ENCODE measurements at places on chromosomes 12 and 14. TPM values are rescaled to one million over a fixed set of nuclear protein-coding genes. Genes with fewer than 3 reads are reported as not detected.

The TRHDE gene
- 2.3 TPM for total RNA-seq

GRCh38 chr14:85533023-85533860 is 3.3 kb downstream of the FLRT2 start:
- peak; percentile 97 for DNase-seq

DNA sequence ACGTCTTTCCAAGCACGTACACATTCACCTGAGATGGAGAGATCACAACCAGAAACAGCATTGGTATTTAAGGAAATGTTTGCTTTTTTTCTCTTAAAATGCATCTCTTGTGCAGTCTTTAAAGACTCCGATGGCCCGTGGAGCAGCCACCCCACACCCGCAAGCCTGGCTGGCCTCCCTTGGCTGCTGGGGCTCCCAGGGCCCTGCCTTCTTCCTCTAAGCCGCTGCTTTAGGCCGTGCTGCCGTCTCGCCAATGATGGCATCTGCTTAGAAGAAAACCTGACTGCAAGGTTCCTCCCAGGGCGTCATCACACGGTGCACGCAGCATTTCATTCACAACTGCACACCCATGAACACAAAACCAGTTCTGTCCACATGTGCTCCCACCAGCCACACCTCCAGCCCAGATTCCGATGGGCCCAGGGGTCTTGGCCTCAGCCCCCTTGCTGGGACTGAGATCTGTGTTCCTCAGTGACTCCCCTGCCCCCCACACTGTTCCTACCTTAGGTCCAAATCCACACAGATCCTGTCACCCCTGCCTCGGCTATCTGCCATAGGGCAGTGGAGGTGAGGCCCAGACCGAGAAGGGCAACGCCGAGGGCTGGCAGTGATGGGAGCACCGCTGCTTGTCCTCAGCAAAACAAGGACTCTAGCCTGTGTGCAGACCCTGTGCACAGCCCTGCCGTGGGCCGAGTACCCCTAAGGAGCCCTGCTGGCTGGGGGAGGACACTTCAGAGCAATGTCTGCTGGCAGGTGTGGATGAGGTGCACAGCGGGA is 4.4 kb downstream of the BTBD6 start:
- DNase-seq: no peak

- no peak for DNase-seq
These were observed 6.7 kb upstream of the CACNB3 start for GRCh38 chr12:48811437-48812090.

The METAP2 gene
- 81.0 TPM for total RNA-seq

The SLC4A8 gene
- total RNA-seq: 0.80 TPM

GRCh38 chr12:109230193-109230592 is 78.9 kb downstream of the FOXN4 start:
- DNase-seq: no peak

DNA sequence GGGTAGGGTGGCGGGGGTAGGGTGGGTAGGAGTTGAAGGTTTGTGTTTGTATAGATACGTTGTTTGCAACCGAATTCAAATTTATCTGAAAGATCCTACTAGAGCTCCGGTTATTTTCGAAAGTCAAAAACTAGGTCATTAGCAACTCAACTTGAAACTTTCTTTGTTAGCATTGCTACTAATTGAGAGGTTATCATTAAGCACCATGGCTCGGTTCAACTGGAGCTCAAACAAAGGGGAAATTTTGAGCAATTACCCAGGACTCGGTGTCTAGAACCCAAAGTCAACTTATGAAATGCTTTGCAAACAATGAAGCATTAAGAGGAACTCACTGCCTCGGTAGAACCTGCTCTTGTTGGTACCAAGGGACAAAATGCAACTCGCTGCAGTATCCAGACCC is 207.7 kb downstream of the BCAT1 start:
- DNase-seq: no peak

The AMIGO2 gene
- 1.7 TPM for total RNA-seq

- DNase-seq: no peak
These were observed 119.3 kb downstream of the BEGAIN start for GRCh38 chr14:100467939-100468338.

- no peak for DNase-seq
These were observed 106.6 kb downstream of the DYRK2 start for GRCh38 chr12:67754933-67755697.

GRCh38 chr12:84069198-84069597 is 843.4 kb downstream of the SLC6A15 start:
- DNase-seq: peak; percentile 58

The TMPO gene
- total RNA-seq: 91.0 TPM

- DNase-seq: peak; percentile 69
These were observed 16.0 kb upstream of the KRT86 start for GRCh38 chr12:52258335-52258901.

DNA sequence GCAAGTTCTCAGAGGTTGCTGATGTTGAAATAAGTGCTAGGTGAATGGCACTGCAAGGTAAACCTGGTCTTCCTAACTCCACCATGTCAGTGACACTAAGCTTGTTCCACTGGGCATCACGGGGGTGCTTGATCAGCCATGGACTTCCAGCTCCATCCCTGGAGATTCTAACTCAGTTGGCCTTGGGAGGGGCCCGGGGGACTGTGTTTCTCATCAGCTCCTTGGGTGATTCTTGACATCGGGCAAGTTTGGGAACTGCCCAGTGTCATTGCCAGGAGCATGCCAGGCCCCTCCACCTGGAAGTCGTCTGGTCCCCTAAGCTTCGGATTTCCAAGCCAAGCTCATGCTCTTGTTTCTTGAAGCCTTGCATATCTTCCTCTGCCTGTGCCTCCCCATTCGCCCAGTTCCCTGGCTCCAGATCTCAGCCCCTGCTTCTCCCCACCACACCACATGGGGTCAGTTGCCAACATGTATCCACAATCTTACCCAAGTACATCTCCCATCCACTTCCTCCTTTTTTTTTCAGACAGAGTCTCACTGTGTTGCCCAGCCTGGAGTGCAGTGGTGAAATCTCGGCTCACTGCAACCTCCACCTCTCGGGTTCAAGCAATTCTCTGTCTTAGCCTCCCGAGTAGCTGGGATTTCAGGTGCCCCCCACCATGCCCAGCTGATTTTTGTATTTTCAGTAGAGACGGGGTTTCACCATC is 30.7 kb upstream of the RFLNA start:
- no peak for DNase-seq

GRCh38 chr14:75205591-75205990 is 29.2 kb upstream of the TMED10 start:
- DNase-seq: no peak

DNA sequence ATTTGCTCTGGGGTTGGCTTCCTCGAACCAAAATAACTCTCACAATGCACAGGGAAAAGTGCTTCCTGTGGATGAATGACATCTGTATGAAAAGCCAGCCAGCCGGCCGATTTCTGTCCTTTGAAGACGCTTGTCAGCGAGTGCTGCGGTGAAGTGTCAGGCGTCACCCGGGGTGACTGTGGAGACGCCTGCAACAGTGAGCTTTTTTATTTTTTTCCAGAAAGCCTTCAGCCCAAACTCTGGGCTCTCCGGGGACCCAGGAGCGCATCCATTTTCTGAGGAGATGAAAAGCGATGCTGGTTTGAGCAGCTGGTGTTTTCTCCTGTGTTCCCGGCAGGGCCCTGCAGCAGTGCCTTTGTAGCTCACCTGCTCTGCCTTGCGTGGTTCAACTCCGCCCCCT is 147.9 kb upstream of the MYL2 start:
- DNase-seq: peak; percentile 9

- DNase-seq: no peak
These were observed 557 bp upstream of the FICD start for GRCh38 chr12:108514468-108514972.

DNA sequence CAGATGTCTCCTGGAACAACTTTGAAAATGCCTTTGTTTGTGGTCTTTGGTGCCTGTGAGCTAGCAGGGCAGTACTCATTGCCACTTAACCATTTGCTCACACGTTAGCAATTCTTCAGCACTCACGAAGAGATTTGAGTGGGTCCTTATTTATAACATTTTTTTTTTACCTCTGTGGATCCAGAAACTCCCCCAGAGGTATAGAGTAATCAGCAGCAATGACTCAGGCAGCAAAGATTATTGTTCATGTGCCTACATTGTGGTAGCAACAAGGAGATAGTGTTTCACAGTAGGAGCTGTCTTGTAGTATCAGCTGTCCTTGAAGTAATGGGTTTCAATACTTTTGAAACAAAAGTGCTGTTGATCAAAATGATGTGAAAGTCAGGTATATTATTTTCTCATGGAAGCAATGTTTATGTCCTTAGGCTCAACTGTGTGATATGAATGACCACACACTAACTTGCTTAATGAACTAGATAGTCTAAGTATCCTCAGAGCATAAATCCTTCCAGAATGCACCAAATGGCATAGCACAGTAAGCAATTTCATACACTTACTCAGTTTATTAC is 304.1 kb downstream of the EGLN3 start:
- DNase-seq: no peak

DNA sequence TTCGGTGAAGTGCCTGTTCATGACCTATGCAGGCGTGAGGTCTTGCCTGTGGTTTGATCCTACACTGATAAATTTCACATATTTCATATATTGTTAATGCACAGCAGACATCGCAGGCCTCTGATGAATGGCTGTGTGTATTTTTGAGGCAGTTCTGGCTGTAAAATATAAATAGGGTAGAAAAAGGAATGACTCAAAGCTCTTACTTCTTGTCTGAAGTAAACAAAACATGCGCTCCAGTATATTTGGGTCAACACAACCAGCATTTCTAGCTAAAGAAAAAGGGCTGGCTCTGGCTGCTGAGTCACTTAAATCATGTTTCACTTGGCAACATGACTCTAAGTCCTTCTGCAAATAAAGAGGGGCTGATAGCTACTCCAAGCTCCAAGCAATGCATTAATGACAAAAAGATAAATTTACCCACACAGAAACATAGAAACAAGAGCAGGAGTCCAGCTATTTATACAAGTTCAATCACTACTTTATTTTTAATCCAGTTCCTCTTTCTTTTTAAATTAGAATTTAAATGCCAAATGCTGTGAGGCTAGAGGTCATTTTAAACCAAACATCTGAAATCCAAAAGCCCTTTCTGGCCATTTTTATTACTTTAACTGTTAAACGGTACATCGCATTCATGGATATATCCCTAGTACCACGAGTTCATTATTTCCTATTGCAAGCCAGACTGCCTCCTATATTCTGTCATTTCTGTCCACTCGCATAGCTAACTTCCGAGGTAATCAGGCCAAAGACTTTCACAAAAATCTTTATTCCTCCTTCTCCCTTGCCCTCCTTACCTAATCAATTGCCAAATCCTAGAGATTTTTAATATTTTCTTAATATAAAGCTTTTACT is 54.3 kb upstream of the TMCC3 start:
- peak; percentile 90 for DNase-seq

DNA sequence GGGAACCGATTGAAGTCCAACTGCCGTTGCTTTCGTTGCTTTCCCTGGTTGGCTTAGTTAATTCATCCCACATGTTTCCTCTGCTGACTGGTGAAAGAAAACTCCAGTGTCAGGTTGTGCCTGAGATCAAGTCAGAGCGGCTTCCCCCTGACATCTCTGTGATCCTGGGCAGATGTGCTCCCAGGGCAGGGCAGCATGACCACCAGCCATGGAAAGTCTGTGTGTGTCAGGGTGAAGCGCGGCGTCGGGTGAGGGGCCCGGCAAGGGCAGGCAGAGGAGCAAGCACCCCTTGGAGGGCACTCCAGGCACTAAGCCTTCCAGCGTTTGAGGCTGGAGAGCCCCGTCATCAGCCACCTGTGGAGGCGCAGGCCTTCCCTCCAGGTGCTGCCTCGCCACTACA is 54.5 kb upstream of the IGF1 start:
- DNase-seq: peak; percentile 20

DNA sequence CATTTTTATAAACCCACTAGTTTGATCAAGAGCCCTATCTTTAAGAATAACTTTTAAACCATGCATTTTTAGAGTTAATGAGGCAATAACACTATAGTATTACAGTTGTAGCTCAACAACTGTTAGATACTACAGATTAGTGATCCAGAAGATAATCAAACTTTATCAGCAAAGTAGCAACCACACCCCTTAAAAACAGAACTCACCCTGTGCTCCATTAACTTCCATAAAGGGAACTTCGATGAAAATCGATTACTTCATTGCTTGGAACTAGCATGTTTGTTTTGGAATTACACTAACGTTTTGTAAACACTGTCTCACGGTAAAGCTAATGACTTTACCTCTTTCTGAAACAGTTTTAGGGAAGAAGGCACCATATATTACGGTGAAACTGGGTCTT is 1.4 kb downstream of the SGPP1 start:
- DNase-seq: peak; percentile 32

The OR10G3 gene
- not detected for total RNA-seq

- DNase-seq: no peak
These were observed 2.8 kb downstream of the DIO2 start for GRCh38 chr14:80208461-80208860.

- no peak for DNase-seq
These were observed 102.4 kb upstream of the E2F7 start for GRCh38 chr12:77167801-77168200.

GRCh38 chr12:45745861-45746277 is 16.4 kb downstream of the ARID2 start:
- DNase-seq: peak; percentile 16

DNA sequence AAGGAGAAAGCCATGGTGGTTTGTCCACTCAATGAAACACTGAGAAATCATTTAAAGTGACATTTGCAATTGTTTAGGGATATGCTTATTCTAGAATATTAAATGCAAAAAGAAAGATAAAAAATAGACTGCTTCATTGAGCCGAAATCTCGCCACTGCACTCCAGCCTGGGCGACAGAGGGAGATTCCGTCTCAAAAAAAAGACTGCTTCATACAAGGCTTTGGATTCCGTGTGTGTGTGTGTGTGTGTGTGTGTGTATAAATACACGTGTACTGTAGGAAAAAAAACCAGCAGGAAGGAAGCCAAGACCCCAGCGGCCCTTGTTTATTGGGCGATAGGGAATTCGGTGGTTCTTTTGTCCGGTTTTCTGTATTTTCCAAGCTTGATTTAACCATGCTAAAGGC is 3.2 kb upstream of the ZNF839 start:
- peak; percentile 94 for DNase-seq

- no peak for DNase-seq
These were observed 16.7 kb downstream of the PRH1 start for GRCh38 chr12:10867381-10867780.

DNA sequence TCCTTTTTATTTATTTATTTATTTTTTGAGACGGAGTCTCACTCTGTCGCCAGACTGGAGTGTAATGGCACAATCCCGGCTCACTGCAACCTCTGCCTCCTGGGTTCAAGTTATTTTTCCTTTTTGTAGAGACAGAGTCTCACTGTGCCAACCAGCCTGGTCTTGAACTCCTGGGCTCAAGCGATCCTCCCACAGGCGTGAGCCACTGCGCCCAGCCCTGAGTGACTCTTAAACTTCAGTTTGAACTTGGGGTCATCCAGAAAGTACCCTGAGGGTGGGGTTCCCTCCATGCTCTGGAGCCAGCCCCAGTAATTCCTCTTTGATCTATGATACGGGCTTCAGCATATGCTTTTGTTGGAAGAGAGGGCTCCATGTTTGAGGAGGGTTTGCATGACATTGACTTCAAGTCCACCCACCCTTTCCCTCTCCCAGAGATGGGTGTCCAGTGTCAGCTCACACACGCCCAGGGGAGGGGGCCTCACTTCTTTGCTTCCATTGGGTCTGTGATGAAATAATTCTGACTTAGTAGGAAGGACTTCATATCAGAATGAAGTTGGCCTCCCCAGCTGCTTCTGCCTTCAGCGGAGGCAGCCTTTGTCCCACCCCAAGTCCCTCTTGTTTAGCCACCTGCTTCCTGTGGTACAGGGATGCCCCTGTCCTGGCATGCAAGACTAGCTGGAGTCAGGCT is 11.9 kb downstream of the SDS start:
- DNase-seq: no peak

The SPX gene
- total RNA-seq: 12.9 TPM

The ESPL1 gene
- total RNA-seq: 4.0 TPM

All from muscle of leg (tissue), 16 donors.